ENCODE measurements at places on chromosomes 1 and 21.

DNA sequence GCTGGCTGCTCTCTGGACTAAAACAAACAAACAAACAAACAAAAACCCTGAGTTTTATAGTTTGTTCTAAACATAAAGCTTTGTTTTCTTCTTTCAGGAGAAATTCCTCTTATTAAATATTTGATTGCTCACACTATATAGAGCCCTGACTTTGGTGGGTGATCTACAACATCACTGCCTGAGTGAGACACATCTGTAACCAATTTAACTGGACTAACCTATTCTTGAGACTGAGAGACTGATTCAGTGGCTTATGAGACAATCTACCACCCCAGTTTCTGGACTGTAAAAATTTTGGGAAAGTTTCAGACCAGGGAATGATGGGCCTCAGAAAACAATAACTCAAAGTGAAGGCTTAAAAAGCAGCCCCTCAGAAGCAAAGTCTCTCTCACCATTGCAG lies 537.0 kb downstream of the NEGR1 start:
- H3K36me3 ChIP-seq, result no peaks in the 10 kb centered on the region
- ATAC-seq, result no peak
- no peaks in the 10 kb centered on the region for H3K4me1 ChIP-seq
- H3K27ac ChIP-seq, result no peak overlapping the region
- no peak overlapping the region for H3K4me3 ChIP-seq

- ATAC-seq, result no peak
- H3K27ac ChIP-seq, result no peak overlapping the region
- H3K4me1 ChIP-seq, result no peaks in the 10 kb centered on the region
Measured at GRCh38 chr1:232457595-232457994, 172.3 kb downstream of the SIPA1L2 start.

DNA sequence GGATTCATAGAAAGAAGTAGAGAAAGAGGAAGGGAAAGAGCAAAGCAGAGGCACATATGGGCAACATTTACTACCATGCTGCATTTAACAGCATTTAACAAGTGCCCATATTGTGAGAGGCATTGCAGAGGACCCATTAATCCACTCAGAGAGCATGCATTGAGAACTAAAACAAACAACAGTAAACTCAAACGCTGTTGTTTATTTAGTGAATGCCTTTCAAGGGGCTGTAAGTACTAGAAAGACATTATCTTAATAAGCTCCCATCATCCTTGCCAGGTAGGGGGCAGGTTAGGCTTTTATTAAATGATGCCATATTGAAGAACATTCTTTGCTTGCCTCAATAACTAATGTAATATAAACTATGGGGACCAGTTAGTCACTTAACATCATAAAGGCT lies 254.3 kb upstream of the DAB1 start:
- H3K27me3 ChIP-seq, result no peaks in the 10 kb centered on the region
- H3K36me3 ChIP-seq, result no peaks in the 10 kb centered on the region
- H3K4me1 ChIP-seq, result no peaks in the 10 kb centered on the region
- ATAC-seq, result no peak

DNA sequence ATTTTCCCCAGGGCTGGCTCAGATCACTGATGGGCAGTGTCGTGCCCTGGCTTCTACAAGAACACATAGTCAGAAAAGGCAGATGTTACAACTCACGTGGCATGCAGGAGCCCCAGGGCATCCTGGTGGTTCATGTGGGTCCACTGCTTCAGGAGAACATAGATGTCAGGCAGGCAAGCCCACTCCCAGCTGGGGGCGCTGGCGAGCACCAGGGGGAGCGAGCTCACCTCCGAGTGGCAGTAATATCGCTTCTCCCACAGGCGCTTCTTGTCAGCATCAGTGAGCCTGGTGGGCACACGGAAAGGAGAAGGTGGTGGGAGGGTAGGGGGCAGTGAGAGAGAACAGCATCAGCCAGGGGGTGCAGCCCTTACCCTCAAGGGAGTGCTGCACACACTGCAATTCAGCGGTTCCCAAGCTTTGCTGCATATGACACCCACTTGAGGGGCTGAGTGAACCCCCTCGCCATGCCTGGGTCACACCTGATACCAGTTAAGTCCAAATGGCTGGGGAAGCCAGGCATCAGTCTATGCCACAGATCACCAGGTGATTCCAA lies 34.3 kb upstream of the PPP1R15B start:
- peaks cover 66% of the 10 kb centered on the region for H3K4me1 ChIP-seq
- H3K27me3 ChIP-seq, result no peaks in the 10 kb centered on the region
- peak; percentile 41 for ATAC-seq
- H3K27ac ChIP-seq, result peak overlapping the region; percentile 79
- no peak overlapping the region for H3K4me3 ChIP-seq

DNA sequence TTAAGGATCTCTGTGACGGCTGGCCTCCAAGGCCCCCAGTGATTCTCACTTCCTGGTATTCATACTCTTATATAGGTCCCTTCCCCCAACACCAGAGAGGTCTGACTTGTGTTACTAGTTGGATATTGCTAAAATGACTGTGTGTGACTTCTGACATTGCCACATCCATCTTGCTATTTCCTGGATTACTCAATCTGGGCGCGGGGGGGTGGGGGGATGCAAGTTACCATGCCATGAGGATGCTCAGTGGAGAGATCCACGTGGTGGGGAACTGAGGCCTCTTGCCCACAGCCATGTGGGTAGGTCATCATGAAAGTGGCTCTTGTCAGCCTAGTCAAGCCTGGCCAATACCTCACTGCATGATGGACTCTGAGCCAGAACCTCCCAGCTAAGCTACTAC lies 117.0 kb downstream of the UBE2U start:
- H3K4me1 ChIP-seq, result no peaks in the 10 kb centered on the region
- no peak overlapping the region for H3K27ac ChIP-seq
- H3K4me3 ChIP-seq, result no peak overlapping the region

DNA sequence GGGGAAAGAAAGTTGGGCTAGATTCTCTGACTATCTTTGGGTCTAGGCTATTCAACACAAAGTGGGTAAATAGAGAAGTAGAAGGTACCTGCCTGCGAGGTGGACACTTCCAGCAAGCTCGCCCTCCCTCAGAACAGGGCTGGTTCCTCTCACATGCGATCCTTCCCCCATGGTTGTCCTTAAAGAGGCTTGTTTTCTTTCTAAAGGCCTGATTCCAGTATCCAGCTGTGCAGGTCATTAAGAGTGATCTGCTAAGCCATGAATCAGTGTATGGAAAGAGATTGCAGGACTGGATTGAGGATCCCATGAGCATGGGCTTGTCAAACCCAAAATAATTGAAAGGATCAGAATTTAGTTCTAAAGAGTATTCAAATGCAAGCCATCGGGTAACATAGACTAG lies 189.0 kb downstream of the URB2 start:
- peaks cover 6% of the 10 kb centered on the region for H3K4me1 ChIP-seq
- peaks cover 33% of the 10 kb centered on the region for H3K27me3 ChIP-seq
- H3K4me3 ChIP-seq, result no peak overlapping the region
- H3K27ac ChIP-seq, result no peak overlapping the region
- no peaks in the 10 kb centered on the region for H3K36me3 ChIP-seq

GRCh38 chr1:82818586-82818985 lies 1017.9 kb downstream of the ADGRL2 start:
- ATAC-seq, result no peak
- no peak overlapping the region for H3K4me3 ChIP-seq
- H3K36me3 ChIP-seq, result no peaks in the 10 kb centered on the region
- no peaks in the 10 kb centered on the region for H3K27me3 ChIP-seq
- H3K4me1 ChIP-seq, result peaks cover 8% of the 10 kb centered on the region
- no peak overlapping the region for H3K27ac ChIP-seq

DNA sequence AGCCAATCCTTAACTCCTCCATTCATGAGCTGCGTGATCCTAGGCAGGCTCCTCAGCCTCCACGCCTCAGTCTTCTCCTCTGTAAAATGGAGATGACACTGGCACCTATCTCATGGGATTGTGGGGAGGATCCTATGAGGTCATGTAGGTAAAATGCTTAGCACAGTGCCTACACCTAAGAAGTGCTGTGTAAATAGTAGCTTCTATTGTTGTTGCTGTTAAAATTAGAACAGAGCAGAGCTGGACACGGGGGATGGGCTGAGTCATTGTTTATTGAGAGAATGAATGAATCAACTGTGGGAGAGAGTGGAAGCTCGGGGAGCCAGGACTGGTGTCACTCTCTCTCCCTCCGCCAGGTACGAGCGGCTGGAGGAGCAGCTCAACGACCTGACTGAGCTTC lies 43.0 kb downstream of the TMCC2 start:
- ATAC-seq, result no peak
- peaks cover 15% of the 10 kb centered on the region for H3K27me3 ChIP-seq
- peaks cover 28% of the 10 kb centered on the region for H3K4me1 ChIP-seq
- H3K36me3 ChIP-seq, result peaks cover 11% of the 10 kb centered on the region
- no peak overlapping the region for H3K27ac ChIP-seq

GRCh38 chr1:27545271-27545670 lies 55.3 kb upstream of the WASF2 start:
- no peak overlapping the region for H3K4me3 ChIP-seq
- peaks cover 27% of the 10 kb centered on the region for H3K36me3 ChIP-seq
- no peaks in the 10 kb centered on the region for H3K27me3 ChIP-seq
- H3K4me1 ChIP-seq, result peaks cover 6% of the 10 kb centered on the region

DNA sequence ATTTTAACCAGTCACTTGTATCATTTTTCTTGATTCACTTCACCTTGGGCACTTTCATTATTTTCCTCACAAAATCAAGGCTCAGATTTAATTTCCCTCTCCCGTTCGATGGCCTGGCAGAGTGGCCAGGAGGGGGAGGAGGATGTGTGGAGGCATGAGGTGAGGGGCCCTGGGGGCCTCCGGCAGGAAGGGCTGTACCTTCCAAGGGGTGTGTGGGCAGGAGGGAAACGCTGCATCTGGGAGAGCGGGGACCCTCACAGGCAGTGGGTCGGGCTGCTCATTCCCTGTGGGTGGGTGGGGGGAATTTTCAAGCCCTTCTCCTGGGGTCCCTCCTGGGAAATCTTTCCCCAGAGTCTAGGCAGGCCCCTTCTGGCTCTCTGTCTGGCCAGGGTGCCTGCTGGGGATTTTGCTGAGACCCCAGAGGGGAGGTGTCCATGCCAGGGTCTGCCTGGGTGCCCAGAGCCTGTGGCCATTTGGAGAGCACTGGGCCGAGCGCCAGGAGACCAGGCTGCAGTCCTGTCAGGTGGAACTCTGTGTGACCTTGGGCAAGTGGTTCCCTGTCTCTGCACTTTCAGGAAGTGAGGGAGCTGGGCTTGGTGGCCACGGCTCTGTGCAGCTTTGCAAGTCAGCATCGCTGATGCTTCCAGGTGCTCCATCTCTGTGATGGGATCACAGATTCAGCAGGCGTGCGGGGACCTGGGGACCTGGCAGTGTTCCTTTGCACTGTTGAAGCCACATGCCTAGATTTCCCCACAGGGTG lies 81.9 kb upstream of the C1orf174 start:
- H3K27me3 ChIP-seq, result peaks cover 34% of the 10 kb centered on the region
- no peak overlapping the region for H3K4me3 ChIP-seq
- no peaks in the 10 kb centered on the region for H3K36me3 ChIP-seq
- no peak for ATAC-seq
- H3K27ac ChIP-seq, result no peak overlapping the region
- H3K4me1 ChIP-seq, result no peaks in the 10 kb centered on the region

DNA sequence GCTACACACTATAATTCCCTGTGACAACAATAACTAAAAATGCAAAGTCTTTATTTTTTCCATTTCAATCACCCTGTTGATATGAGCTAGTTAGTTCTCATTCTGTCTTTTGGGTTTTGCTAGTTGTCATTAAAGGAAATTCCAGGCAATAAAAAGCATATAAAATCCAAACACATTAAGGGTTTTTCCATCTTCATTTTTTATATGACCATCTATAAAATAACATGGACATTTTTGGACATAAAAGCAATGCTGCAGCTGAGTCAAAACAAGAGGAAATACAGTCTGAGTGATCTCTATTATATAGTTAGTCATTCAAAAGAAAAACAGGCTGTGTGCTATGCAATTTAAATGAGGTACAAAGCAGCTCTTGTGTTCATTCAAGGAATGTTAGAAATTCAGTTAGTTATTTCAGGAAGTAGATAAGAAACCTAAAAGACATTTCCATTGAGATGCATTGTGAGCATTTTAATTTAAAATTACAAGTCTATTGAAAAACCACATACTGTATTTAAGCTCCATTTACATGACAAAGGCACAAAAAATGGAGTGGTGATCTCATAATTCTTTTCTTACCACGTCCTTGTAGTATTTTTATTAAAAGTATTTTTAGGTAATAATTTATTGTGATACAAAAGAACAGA lies 67.3 kb upstream of the BCL10 start:
- no peak for ATAC-seq
- no peak overlapping the region for H3K4me3 ChIP-seq
- no peaks in the 10 kb centered on the region for H3K27me3 ChIP-seq

DNA sequence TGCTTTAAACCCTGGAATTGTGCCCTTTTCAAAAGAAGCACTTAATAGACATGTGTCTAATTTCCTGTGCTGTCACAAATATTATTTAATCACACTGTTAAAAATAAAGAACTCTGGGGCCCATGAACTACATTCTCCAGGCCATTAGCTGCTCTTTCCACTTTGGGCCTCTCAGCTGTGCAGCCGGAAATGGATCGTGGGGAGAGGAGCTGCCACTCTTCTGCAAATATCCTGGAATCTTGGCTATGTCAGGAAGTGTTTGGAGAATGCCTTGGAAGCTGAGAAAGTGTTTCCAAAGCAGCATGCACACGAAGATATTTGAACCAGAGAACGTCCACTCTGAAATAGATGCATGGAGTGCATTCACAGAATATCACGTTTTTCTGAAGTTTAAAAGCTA lies 27.5 kb upstream of the VPS26C start:
- no peak overlapping the region for H3K4me3 ChIP-seq
- H3K27me3 ChIP-seq, result peaks cover 38% of the 10 kb centered on the region
- ATAC-seq, result no peak
- H3K36me3 ChIP-seq, result no peaks in the 10 kb centered on the region
- peaks cover 8% of the 10 kb centered on the region for H3K4me1 ChIP-seq

- ATAC-seq, result peak; percentile 52
- H3K27me3 ChIP-seq, result peaks cover 2% of the 10 kb centered on the region
- peaks cover 2% of the 10 kb centered on the region for H3K4me1 ChIP-seq
- no peaks in the 10 kb centered on the region for H3K36me3 ChIP-seq
- H3K4me3 ChIP-seq, result no peak overlapping the region
Measured at GRCh38 chr1:68111519-68112436, 61.4 kb upstream of the DIRAS3 start.

- H3K27ac ChIP-seq, result no peak overlapping the region
- H3K27me3 ChIP-seq, result no peaks in the 10 kb centered on the region
- no peaks in the 10 kb centered on the region for H3K4me1 ChIP-seq
- H3K4me3 ChIP-seq, result no peak overlapping the region
Measured at GRCh38 chr1:186884251-186884650, 55.5 kb downstream of the PLA2G4A start.

DNA sequence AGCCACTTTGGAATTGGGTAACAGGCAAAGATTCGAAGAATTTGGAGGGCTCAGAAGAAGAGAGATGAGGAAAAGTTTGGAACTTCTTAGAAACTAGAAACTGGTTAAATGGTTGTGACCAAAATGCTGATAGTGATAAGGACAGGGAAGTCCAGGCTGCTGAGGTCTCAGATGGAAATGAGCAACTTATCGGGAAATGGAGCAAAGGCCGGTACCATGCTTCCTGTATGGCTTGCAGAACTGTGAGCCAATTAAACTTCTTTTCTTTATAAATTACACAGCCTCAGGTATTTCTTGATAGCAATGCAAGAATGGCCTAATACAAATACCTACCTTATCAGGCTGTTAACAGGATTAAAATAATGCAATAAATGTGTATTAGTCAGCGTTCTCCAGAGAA lies 9.4 kb upstream of the TLR5 start:
- ATAC-seq, result no peak
- H3K4me1 ChIP-seq, result peaks cover 8% of the 10 kb centered on the region
- no peak overlapping the region for H3K4me3 ChIP-seq
- H3K27ac ChIP-seq, result no peak overlapping the region
- H3K36me3 ChIP-seq, result no peaks in the 10 kb centered on the region
